NCI-H2081 (cell line): ENCODE measurements at places on chromosomes 3 and 15.
A peak's percentile ranks its signal among the peaks of the same experiment; 100 is the strongest.

- no peak for DNase-seq
Observed at GRCh38 chr3:152245498-152246170, 23.1 kb upstream of the MBNL1 start.

DNA sequence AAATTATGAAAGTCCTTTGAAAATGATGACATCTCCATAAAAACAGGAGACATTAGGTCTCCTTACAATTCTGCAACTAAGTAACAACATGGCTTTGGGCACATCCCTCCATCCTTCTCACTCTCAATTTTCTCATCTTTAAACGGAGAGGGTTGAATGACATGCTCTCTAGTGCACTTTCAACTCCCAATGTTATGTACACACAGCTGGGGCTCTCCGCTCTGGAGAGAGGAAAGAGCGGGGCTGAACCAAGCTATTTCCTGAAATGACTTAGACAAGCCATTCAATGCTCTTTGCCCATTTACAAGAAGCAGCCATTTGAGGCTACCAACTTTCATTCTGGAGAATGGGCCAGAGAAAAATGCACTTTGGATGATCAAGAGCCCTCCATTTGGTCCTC, 144.2 kb upstream of the BNIP2 start:
- DNase-seq = peak; percentile 9

GRCh38 chr15:50879016-50879617, 29.4 kb upstream of the AP4E1 start:
- no peak for DNase-seq

DNA sequence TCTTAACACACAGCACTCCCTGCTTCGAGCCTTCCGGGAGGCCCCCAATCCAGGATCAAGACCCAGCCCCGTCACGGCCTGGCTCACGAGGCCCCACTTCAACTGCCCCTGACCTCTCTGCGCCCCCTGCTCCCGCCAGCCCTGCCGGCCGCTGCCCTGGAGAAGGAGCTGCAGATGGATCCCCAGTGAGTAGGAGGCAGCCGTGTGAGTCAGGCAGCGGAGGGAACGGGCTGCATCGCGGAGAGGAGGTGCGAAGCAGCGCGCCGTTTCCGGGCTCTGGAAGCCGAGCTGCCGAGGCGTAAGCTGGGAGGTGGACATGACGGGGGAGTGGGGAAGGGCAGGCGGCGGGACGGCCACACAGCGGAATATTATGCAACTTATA, 133.4 kb downstream of the TPRA1 start:
- no peak for DNase-seq

GRCh38 chr15:66570327-66570726, 4.5 kb upstream of the LCTL start:
- no peak for DNase-seq

DNA sequence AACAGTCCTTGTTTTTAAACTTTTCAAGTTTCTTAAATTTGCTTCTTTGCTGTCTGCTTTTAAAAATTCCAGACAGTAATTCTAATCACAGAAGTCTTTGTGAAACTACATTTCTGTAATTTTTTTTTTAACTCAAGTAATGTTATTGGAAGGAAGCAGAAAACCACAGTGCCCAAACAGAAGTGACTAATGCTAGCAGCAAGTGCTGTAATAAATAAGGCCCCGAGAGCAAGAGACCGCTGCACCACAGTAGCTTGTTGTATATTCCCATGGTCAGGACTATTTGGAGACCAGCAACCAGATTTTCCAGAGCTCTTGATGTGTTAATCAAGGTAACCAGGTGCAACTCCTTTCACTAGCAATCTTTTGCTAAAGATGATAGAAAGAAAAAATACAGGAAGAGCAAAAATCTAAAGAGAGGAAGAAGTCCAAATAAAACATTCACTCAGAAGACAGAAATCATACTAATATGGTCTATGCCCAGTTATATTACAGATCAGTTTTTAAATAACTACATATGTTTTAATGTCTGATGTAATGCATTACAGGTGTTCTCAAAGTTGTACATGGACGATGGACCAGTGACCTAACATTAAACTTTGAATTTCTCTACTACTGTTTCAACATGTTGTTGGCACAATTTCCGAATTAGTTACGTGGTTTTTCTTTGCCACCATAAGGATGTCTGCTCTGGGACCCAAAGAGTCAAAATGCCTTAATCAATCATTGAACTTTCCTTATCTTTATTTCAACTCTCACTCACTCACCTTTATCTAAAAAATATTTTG, 36.4 kb downstream of the WWTR1 start:
- no peak for DNase-seq

DNA sequence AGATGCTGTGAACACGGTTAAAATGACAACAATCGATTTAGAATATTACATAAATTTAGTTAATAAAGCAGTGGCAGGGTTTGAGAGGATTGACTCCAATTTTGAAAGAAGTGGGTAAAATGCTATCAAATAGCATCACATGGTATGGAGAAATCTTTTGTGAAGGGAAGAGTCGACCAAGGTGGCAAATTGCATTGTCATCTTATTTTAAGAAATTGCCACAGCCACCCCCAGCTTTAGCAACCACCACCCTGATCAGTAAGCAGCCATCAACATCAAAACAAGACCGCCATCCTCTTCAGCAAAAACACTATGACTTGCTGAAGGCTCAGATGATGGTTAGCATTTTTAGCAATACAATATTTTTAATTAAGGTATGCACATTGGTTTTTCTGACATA, 5.7 kb upstream of the CCR5 start:
- no peak for DNase-seq

DNA sequence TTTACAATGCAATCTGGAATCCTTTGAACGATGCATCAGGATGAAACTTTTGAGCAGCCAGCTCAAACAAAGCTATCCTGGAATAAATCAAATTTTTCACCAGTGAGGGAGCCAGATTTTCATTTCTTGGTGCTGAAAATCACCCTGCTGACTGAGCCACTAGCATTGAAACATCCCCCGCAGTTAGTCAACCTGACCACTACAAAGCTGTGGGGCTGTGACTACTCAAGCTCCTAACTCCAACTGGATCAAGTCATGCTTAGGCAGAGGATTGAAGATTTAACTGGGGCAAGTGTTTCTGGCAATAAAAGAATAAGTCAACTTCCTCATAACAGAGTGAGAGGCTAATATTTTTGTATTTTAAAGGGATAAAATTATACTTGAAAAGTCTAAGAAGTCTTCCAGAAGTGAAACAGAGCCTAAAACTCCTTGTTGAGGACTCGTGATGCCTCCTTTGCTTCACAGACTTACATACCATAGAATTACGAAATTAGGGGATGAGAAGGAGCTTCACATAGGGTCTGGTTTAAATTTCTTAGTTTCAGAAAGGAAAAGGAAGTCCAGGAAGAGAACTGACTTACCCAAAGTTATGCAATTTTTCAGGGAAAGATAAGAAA, 177.8 kb downstream of the SERPINI1 start:
- no peak for DNase-seq

DNA sequence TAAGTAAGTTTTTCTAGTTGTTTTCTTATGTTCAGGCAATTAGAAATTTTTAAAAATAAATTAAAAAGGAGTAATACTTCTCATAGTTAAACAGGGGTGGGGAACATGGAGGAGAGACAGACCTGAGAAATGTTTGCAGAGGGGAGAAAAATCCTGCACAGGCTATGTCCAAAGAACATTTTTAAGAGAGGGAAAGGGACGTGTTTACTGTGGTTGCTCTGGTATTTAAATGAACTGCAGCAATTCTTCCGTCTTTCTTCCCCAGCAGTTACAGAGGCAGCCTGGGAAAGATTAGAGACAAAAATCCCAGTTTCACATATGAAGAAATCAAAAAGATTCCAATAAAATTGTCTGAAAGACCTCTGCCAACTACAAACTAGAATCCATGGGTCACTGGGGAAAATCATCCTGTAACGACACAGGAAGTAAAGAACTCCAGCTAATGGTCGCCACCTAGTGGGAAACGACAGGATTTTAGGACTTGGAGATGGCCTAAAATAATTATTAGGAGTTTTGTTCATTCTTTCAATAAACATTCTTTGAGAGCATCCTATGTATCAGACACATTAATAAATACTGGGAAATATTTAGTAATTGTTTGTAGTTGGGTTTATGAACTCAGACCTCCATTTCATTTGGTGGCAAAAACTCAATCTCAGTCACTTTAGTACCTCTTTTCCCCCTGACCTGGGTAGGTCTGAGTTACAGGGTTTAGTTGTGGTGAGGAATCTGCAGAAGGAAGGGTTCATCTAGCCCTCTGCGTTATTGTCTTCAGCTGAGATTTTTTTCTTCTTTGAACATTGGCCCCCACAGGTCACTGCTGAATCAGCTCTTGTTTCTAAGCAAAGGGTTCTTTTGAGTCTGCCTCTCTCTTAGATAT, 69.9 kb upstream of the GOLIM4 start:
- DNase-seq = peak; percentile 86

- no peak for DNase-seq
Observed at GRCh38 chr15:77620297-77620696, 12.4 kb downstream of the LINGO1 start.

DNA sequence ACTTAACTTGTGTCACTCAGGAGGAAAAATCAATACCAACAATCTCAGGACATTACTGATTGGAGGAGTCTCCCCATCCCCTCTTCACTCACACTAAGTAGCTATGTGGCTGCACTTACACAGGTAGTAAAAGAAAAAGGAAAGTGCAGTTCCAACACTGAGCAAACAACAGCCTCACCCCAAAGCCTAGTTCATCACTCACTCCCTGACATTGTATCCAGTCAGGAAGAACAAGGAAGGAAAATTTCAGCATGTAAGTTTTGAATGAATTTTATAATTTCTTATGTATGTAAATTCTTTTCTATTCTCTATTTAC, 273.4 kb downstream of the IGSF11 start:
- no peak for DNase-seq

DNA sequence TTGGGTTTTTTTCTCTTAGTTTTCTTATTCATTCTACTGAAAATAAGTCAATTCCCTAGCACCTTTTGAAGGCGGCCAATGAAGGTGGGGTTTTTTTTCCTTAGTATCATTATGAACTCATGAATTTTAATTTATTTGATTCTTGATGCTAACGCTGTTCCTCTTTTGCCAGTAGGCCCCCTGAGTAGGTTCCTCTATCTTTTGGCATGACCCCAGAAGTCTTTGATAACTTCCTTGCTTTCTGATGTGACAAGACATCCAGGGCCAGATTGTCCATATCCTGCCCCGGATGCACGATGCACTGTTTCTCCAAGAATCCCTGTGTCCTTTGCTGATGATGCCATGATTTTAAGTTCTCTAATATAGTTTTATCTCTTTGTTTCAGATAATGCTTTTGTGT, 20.6 kb downstream of the LRRK1 start:
- DNase-seq = no peak

GRCh38 chr15:39244776-39245175, 336.1 kb upstream of the THBS1 start:
- no peak for DNase-seq

GRCh38 chr3:50530001-50530970, 26.9 kb upstream of the CACNA2D2 start:
- DNase-seq = no peak

GRCh38 chr15:69686626-69687025, 234.0 kb downstream of the RPLP1 start:
- DNase-seq = no peak

- no peak for DNase-seq
Observed at GRCh38 chr3:64675687-64676247, 12.0 kb downstream of the ADAMTS9 start.

- DNase-seq = no peak
Observed at GRCh38 chr3:16066975-16067374, 107.5 kb upstream of the GALNT15 start.

DNA sequence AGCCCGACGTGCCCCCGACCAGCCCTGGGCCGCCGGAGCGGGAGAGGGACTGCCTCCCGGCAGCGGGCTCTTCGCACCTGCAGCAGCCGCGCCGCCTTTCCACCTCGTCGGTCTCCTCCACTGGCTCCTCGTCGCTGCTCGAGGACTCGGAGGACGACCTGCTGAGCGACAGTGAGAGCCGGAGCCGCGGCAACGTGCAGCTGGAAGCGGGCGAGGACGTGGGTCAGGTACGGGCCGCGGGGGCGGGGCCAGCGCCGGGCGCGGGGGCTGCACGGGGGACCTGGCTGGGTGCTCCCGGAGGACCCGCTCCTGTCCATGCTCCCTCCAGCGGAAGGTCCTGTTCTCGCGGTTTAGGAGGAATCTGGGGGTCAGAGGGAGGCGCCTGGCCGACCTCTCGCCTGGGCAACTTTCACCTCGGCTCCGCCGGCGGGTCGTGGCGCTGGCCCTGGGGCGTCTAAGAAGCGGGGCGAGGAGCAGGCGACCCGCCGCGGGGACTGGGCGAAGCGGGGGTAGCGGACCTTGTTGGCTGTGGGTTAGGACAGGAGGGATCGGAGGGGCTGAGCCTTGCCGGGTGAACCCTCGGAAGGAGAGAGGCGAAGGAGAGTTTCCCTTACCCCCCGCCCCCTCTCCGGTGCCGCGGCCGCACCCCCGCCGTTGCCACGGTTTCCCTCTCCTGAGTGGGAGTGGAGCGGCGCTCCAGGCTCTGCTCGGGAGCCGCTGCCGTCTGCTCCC, 682 bp downstream of the ITPKA start:
- DNase-seq = peak; percentile 42

DNA sequence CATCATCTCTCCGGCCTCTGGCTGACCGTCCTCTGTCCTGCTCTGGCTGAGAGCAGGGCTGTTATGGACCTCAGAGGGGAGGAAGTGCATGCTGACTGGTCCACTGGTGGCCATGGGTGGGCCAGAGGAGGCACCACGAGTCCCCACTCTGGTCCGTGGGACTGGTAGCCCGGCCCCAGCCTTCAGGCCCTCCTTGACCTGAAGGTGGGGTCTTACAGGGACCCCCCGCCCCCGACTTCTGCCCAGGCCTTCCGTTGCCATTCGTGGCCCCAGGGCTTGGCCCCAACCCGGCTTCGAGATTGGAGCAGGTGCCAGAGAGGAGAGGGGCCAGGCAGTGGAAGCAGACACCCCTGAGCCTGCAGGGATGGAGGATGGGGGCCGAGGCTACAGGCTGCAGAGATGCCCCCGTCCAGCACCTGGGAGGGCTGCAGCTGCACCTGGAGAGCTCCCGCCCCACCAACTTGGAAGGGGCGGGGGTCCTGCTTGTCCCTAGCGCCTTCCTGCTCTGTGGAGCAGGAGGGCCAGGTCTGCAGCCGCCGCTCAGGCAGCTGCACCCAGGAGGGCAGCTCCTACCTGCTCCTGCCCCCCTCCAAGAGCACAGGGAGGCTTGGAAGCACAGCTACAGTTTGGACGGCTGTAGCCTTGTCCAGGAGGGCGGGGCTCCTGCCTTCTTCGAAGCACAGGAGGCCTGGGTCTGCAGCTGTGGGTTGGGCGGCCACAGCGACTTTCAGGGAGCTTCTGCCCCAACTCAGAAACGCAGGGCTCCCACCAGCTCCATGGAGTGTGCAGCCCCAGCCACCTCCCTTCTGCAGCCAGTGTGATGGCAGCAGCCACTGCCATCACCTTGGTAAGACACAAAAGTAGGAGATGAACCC, 142.5 kb downstream of the KLF13 start:
- DNase-seq = no peak
